ENCODE measurements at places on chromosomes 2 and 18. TPM values are rescaled to one million over a fixed set of nuclear protein-coding genes. Genes with fewer than 3 reads are reported as not detected.

Gene SCN3A
- polyA plus RNA-seq: not detected

Gene LONRF2
- polyA plus RNA-seq: not detected

DNA sequence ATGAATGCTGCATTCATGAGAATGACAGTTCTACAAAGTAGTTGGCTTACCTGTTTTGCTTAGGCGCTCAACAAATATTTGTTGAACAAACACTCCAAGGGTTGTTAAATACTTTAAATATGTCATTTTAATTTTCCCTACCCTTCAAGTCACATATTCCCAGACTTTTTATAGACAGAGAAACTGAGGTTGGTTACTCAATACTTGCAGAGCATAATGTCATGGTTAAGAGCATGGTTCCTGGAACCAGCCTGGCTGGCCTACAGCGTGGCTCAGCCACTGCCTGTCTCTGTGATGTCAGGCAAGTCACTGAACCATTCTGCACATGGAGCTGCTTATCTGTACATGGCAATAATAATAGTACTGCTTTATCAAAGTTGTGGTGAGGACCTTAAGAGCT lies 120.0 kb upstream of the STK17B start:
- DNase-seq: no peak

DNA sequence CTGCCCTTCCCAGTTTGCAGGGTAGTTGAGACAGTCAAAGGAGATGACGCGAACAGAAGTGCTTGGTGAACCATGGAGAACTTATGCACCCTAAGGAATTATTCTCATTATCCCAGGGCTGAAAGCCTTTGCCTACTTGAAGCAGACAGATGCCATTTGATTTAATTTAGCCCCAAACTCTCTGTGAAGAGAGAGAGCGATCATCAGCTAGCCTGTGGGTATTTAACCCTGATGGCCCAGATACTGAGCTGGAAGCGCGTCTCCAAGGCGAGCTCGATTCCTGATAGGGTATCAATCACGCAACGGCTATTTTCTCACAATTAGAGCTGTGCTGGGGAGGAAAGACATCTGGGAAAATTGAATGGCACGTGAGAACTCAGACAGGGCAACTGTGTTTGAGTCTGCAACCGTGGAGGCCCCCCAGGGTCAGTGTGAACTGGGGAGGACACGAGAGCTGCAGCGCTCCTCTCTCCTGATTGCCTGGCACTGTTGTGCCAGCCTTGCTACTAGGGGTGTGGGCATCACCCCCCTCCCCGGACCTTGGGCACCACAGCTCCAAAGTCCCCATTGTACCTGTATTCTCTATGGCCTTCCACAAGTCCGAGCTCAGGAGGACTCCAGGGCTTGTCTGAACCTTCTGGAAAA lies 73.2 kb downstream of the CAPN13 start:
- DNase-seq: no peak

- DNase-seq: no peak
Observed at GRCh38 chr18:58788470-58788869, 76.2 kb upstream of the ZNF532 start.

Gene AQP4
- not detected for polyA plus RNA-seq

Gene SP3
- 77.4 TPM for polyA plus RNA-seq

GRCh38 chr2:46029332-46029811 lies 267.8 kb upstream of the EPAS1 start:
- DNase-seq: no peak

DNA sequence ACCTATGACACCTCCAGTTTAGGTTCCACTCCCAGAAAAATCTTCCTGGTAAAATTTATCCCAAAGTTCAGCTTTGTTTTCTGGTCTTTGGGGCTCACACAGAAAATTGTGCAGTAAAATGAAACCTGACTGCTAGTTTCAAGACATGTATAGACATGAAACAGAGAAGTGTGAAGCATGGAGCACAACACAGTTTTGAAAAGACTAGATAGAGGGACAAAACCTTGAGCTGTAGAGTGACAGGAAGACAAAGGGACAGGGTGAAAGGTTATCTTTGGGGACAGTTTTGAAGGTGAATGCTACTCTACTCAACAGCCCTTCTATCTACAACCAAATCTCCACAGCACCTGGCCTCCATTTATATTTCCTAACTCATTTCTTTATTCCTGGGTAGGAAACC lies 352.6 kb downstream of the RBM43 start:
- DNase-seq: no peak

Measured in immature natural killer cell (primary cell).